ENCODE measurements at places on chromosomes 4 and X. TPM values are rescaled to one million over a fixed set of nuclear protein-coding genes. Genes with fewer than 3 reads are reported as not detected.

PABPC1L2B gene
- not detected for total RNA-seq

DUX4 gene
- total RNA-seq, result not detected

CENPVL2 gene
- total RNA-seq, result not detected

CHST7 gene
- 7.5 TPM for total RNA-seq

ADH7 gene
- not detected for total RNA-seq

IL3RA gene
- 1.2 TPM for total RNA-seq

USP17L20 gene
- not detected for total RNA-seq

CPE gene
- total RNA-seq, result 395 TPM

MAGED1 gene
- total RNA-seq, result 40.3 TPM

NXF2B gene
- not detected for total RNA-seq

BANK1 gene
- total RNA-seq, result 0.49 TPM

GATA1 gene
- total RNA-seq, result not detected

CXorf65 gene
- not detected for total RNA-seq

NHS gene
- total RNA-seq, result 10.5 TPM

ENPEP gene
- total RNA-seq, result 43.3 TPM

RADX gene
- 13.7 TPM for total RNA-seq

VCX3A gene
- not detected for total RNA-seq

PROM1 gene
- 24.6 TPM for total RNA-seq

MAGEA4 gene
- total RNA-seq, result not detected

STATH gene
- total RNA-seq, result not detected

EFHC2 gene
- 2.8 TPM for total RNA-seq

TXK gene
- not detected for total RNA-seq

PLP1 gene
- total RNA-seq, result 0.88 TPM

CACNA1F gene
- total RNA-seq, result not detected

SERTM2 gene
- 12.6 TPM for total RNA-seq

PIR gene
- total RNA-seq, result 9.8 TPM

FGB gene
- not detected for total RNA-seq

SOX3 gene
- total RNA-seq, result not detected

BTK gene
- 3.6 TPM for total RNA-seq

VCX3B gene
- not detected for total RNA-seq

MAGEC1 gene
- total RNA-seq, result not detected

SRPX gene
- 141 TPM for total RNA-seq

C4orf51 gene
- total RNA-seq, result not detected

FGF2 gene
- total RNA-seq, result 5.1 TPM

MAGEB2 gene
- not detected for total RNA-seq

CFAP47 gene
- total RNA-seq, result 9.3 TPM

ATP8A1 gene
- 21.3 TPM for total RNA-seq

HHIP gene
- not detected for total RNA-seq

MAGEA2B gene
- not detected for total RNA-seq

PPP4R3C gene
- total RNA-seq, result not detected

MAB21L2 gene
- total RNA-seq, result not detected

ADGRL3 gene
- total RNA-seq, result 77.5 TPM

SFRP2 gene
- total RNA-seq, result 52.9 TPM

SPON2 gene
- total RNA-seq, result 95.4 TPM

AKAP14 gene
- 0.97 TPM for total RNA-seq

C4orf50 gene
- total RNA-seq, result not detected

GAGE12H gene
- not detected for total RNA-seq

C1QTNF7 gene
- 6.1 TPM for total RNA-seq

PDZD4 gene
- 2.6 TPM for total RNA-seq

DCAF8L1 gene
- total RNA-seq, result not detected

BDH2 gene
- total RNA-seq, result 77.1 TPM

NLGN3 gene
- total RNA-seq, result not detected

PYURF gene
- total RNA-seq, result 164 TPM

HSFX1 gene
- 4.0 TPM for total RNA-seq

ZNF518B gene
- 59.9 TPM for total RNA-seq

All from uterus (tissue), 4 donors.